ENCODE measurements at places on chromosomes 6 and 20.
A peak's percentile ranks its signal among the peaks of the same experiment; 100 is the strongest.

GRCh38 chr6:57002197-57002596 is 44.3 kb upstream of the KIAA1586 start:
- DNase-seq, result no peak

DNA sequence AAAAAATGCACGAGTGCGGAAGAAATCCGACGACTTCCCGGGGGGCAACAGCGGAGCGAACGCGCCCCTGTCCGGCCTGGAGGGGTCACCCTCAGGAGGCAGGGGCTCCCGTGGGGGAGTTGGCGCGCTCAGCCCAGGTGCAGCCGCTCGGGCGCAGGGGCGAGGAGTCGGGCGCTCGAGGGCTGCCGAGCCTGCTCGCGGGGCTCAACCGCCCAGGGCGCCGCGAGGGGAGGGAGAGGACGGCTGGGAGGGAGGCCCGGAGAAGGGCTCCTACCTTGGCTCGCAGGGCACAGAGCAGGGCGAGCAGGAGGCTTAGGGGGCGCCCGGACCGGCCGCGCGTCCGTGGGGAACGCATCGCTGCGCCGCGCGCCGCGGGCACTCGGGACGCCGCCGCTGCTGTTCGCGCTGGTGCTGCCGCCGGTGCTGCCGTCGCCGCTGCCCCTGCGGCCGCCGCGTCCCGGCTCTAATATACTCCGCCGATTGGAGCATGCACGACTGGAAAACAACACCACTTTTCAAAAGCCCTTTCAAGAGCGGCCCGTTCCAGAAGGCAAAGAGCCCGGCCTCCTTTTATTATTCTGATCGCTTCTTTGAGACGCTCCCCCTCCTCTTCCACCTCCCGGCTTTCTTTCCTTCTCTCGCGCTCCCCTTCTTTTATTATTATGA is 490 bp downstream of the JAG1 start:
- no peak for DNase-seq

- no peak for DNase-seq
Measured at GRCh38 chr6:157763129-157763903, 59.7 kb upstream of the SNX9 start.

DNA sequence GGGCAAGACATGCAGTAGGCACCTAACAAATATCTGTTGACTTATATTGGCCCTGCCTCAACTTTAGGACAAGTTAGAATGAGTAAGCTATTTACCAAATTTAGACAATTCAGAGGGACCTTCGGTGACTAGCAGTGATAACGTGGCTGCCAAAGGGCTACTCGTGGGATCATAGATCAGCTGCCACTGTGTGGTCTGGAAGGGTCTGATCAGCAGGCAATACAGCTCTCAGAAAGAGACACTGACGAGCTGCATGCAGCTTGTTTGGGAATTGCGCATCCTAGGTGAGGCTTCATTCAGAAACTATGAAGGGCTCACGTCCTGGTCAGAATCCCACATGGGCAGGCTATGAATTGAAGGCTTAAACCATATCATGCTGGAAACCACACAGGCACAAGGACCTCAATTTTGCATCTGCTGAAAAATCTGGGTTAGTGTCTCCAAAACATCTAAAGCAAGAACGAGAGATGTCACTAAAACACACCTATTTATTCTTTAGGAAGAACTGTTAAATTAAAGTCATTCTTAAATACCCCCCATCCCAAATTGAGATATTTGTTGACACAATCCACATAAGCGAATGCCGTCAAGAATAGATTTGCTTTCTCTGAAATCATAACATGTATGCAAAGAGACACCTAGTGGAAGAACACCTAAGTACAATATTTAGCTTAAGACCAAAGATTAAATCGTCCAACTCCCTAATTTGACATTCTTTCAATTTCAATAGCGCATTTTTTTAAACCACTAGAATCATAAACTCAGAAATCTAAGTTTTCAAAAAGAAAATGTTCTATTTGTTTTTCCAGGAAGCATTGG is 79.6 kb downstream of the IPCEF1 start:
- peak; percentile 52 for DNase-seq

- no peak for DNase-seq
Measured at GRCh38 chr6:16393326-16393725, 154.9 kb downstream of the GMPR start.

DNA sequence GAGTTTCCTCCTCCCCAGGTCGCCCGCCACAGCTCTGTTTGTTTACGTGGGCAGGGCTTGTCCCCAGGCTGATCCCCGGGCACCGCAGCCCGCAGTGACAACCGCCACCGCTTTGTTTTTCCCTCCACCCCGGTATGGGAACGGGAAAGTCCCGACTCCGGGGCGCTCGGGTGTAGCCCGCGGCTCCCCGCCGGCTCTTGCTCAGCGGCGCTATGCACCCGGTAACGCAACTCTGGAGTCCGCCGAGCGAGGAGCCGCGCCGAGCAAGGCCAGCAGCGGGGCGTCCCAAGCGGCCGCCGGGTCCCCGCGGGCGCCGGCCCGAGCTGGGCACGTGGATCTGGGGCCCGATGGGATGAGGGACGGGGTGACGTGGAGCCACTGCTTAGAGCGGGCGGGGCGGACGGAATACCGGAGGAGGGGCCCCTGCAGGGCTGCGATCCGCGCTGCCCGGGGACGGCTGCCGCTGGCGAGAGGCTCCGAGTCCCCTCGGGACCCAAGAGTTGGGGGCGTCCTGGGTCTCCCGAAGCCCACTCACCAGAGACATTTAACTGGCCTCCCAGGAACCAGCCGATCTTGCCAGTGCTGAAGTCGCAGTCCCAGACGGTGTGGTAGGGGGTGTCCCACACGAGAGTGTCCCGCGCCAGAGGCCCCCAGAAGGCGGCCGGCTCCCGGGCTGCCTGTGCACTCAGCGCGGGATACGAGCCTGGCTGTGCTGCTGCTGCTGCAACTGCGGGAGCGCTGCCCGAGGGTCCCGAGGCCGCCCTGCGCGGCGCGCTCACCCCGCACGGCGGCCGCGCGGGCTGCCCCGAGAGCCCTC is 497 bp downstream of the ACSS1 start:
- no peak for DNase-seq

DNA sequence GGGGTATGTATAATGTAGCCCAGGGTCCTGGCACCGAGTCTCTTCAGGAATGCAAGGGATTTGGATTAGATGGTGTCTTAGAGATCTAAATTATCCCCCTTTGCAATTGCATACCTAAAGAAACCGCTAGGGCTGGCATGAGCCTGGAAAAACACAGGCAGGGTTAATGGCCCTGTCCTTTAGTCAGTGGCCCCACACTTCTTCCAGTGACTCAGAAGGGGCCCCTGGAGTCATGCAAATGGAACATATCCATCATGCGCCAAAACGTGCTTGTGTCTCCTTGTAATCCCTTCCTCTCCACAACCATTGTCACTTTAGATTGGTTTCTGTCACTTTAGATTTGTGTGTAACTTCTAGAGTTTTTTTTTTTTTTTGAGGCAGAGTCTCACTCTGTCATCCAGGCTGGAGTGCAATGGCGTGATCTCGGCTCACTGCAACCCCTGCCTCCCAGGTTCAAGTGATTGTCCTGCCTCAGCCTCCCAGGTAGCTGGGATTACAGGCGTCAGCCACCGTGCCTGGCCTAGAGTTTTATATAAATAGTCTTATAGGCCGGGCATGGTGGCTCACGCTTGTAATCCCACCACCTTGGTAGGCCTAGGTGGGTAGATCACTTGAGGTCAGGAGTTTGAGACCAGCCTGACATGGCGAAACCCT is 8.7 kb upstream of the MYBL2 start:
- DNase-seq, result no peak

DNA sequence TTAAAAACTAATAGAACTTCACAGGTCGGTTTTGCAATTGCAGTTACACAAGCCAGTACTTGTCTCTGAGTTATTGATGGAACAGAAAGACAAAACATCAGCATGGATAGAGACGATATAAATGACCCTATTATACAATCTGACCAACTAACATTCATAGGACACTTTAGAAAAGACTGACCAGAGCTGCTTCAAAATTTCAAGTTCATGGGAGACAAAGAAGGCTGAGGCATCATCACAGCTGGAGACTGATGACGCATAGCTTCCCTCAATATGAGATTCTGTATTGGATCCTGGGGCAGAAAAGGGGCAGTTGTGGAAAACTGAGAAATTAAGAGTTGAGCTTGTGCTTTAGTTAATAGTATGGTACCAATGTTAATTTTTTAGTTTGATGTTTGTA is 174.0 kb downstream of the THBS2 start:
- DNase-seq, result no peak
